ENCODE measurements at places on chromosomes 4 and X.
A peak's percentile ranks its signal among the peaks of the same experiment; 100 is the strongest.

- DNase-seq: no peak
Measured at GRCh38 chr4:128913228-128913627, 103.7 kb downstream of the JADE1 start.

GRCh38 chr4:102451266-102451665 lies 49.9 kb upstream of the NFKB1 start:
- DNase-seq: no peak

DNA sequence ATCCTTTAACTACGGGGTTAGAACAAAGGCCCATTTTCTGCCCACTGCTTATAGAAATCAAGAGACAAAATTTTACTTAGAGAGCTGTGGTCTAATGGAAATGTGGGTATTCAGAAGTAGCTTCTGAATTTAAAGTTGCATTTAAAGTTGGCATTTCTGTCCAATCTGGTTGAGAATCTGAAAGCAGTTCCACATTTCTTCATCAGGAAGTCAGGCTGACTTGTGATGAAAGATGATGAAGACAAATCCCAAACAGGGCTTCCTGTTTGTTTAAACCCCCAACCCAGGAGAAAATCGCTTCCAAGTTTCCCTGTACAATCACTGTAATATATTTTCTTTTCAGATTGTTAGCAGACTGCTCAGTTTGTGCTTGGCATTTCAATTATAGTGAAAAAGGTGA lies 345.3 kb downstream of the SPRY1 start:
- DNase-seq: no peak

DNA sequence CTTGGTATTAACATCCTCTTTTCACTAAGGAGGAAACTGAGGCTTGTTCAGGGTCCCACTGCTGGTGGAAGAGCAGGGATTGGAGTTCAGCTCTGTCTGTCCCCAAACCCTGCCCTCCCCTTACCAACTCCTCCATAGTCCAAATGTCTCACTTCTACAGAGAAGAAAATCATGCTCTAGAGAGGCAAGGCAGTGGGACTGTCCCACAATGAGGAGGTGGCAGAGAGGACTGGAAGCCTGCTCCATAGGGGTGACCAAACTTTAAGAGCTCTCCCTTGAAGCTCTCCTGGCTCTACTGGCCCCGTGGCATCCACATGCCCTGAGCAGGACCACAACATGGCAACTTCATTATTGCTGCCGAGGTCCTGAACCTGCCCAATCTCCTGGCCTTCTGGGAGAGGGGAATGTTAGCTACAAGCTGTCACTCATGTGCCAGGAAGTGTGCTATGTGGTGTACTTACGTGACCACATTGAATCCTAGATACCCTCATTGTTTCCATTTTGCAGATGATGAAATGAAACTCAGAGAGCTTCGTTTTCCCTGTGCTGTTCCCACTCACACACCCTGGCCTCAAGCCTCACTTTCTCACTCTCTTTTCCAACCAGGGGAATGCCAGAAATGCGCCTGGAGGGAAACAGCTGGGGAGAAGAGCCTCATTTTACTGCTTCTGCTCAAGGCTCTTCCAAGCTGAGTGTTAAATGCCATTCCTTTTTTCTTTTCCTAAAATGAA lies 71.5 kb downstream of the ANAPC4 start:
- DNase-seq: no peak

DNA sequence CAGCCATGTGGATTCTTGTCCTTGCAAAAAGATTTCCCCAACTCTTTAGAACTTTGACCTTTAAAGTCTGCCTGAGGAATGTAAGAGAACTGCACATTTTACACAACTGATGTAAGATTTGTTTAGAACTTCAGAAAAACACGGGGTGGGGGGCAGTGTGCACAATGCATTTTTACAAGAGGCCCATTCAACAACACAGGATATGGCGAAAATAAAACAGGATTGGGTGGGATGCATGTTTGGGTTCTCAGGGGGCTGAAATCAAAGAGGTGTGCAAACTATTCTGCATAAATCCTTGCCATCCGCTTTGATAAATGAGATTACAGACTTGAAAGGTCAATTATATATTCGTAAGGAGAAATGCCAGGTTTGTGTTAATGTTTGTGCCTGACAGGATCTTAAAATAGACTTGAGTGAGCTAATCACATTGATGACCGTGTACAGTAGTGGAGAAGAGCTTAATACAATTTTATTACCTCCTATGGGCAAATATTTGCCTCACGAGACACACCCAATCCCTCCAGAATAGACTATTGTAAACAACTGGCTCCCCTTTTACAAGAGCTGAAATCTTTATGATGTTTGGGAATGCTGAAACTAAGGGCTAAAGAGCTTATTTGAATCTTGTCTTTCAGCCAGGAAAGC lies 184.1 kb upstream of the LEF1 start:
- DNase-seq: no peak

DNA sequence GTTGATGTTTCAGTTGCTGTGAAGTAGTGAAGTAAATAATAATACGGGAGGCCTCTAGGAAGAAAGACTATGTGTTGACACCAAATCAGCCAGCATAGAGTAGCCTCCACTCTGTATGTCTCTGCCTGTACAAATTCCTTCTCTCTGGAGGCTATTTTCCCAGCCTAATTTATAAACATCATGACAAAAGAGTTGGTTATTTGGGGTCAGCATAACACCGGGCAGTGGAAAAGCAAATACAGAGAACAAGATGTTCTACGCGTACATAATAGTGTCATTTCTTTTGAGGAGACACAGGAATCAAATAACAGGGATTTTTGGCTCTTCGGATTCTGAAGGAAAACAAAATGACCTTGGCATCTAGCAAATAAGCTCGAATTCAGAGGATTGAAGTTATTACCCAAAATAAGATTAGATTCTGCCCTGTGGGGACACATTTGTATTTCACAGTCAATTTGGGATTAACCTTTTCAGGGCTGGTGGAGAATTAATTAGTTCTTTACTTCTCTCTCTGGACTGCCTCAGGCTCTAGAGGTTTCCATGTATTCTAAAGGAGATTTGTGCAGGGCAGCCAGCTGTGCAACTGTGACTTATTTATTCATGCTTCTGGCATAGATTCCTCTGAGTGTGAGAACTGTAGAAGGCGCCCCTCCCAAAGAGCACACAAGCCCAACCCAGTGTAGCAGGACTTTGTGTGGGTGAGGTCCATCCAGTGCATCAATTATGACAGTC lies 14.1 kb upstream of the SYTL4 start:
- DNase-seq: no peak

DNA sequence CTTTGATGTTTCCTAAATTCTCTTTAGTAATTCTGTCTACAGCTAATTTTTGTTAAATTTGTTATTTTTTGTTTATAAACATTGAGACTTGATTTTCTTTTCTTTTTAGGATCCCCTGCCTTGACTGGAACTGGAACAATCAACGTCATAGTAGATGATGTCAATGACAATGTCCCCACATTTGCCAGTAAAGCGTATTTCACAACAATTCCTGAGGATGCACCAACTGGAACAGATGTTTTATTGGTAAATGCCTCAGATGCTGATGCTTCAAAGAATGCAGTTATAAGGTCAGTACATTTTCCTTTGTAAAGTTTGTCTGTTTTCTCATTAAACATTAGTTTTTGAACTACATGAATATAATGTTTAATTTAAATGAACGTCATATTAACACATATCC lies 119.4 kb downstream of the FAT4 start:
- DNase-seq: no peak

GRCh38 chrX:154002215-154002719 lies 17.4 kb downstream of the IRAK1 start:
- DNase-seq: peak; percentile 49

DNA sequence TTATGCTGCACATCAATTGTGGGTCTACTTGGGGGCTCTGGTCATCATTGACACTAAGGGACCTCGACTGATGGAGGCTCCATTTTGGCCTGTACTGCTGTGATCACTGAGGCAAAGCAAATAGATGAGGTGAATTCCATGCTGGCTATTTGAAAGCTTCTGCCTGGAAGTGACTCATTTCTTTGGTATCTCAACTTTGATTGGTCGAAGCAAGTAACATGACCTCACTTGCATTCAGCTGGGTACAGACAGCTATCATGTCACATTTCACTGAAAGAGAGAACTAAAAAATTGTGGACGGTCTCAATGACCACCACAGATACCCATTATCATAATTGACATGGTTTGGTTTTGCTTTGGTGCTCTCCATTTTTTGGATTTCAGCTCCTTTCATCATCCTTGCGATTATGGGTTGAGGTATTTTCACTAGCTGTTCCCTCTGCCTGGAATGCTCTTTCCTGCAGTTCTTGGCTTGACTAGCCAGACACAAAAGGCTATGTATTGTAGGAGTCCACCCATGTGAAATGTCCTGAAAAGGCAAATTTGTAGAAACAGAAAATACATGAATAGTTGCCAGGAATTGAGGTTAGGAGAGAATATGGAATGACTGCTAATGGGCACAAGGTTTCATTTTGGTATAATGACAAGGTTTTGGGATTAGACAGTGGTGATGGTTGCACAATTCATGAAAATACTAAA lies 369.2 kb upstream of the LCORL start:
- DNase-seq: no peak

DNA sequence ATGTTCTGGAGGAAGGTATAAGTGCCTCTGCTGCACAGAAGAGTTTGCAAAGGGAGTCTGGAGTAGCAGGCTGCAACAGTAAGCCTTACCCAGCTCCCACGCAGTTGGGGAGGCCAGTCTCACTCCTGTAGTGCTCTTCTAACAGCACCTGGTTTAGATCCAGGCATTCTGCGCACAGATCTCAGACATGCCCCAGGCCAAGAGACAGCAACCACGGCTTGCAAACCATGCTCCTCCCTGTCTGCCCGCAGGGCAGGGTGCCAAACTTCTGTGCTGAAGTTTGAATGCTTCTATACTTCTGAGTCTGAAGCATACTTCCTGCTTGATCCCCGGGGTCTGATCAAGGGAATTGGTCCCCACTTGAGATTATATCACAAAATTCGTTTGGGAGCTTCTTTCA lies 106.3 kb downstream of the LINC00632 start:
- DNase-seq: no peak

DNA sequence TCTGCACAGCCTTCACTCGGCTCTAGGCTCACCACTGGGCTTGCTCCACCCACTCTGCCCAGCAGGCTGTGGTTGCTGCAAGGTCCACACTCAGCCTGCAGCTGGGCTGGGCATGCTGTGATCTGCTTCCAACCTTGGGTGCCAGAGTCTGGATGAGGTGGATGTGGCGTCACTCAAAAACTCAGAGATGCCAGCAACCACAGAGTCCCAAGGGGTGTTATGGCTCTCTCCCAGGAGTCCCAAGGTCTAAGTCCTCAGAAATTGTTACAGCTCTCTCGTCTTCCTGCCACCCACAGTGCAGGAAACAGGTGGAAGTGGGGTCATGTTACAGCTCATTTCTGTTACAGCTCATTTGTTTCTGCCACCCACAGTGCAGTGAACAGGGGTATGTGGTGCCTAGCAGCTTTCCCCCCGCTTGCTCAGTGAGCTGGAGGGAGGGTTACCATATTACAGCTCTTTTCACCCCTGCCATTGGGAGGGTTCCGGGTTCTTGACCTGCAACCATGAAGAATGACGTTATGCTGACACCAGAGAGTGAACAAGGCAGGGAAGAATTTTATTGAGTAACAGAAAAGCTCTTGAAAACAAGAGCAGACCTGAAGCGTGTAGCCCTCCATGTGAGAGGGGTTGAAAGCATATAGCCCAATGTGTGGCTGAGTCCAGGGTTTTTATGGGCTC lies 893.9 kb downstream of the PCDH7 start:
- DNase-seq: no peak

GRCh38 chr4:155676430-155676825 lies 9.8 kb downstream of the GUCY1A1 start:
- no peak for DNase-seq

GRCh38 chr4:85084371-85085094 lies 118.0 kb upstream of the WDFY3 start:
- peak; percentile 33 for DNase-seq

DNA sequence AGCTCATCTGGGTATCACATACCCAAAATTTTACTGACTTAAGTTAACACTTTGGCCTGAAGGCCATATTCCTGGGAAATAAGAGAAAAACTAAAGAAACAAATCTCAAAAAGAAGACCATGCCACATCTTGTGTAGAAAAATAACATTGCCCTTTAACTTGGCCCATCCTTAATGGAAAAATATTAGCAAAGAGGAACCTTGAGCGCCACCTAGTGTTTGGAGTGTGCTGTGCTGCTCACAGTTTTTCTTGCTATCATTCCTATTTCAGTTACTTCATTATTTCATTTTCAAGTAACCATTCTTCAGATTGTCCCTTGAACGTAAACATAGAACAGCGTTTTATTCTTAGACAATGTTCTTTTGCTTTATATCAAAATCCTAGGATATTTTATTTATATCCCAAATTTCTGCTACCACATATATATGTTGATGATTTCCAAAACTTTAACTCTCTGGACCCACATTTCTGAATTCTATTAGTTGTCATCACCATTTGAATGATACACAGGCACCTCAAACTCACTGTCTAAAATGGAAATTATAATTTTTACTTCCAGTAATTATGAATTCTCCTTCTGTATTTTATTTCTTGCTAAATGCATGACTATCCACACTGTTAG lies 999.0 kb upstream of the ADGRL3 start:
- DNase-seq: peak; percentile 67

DNA sequence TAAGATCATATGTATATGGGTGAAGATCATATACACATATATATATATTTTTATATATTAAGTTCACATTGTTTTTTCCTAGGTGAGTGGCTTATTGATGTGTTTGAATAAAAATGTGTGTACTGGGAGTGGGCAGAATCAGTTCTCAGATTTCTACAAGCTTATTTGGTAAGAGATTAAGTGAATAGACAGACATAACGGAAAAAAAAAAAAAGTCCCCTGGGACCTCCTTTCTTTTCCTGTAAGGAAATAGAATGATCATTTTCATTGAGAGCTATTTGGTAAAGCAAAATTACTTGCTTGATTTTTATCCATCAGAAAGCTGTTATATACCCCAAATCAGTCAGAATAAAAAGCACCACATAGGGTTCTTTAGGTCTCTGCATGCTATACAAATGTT lies 597.7 kb downstream of the PCDH18 start:
- DNase-seq: no peak

DNA sequence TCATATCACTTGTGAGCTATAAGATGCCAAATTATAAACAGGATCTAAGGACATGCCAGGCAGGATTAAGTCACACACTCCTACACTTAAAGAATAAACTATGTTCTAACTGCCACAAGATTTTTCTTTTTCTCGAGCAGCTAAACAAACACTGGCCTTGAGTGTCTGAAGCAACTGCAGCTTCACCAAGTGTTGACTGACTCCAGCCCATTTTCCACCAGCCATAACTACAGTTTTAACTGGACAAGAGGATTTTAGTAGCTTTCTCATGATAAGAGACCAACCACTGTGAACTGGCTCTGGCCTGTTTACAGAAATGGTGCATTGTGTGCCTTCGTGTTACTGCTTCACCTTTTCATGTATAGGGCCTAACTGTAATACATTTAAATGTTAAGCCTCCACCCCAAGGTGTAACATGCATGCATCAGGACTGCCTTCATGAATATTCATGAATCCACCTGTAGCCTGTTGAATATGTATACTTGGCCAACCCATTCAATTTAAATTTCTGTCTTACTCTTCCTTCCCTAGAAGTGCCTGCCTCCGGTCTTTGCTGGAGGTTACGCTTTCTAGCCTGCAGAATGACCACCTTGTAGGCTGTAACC lies 10.8 kb downstream of the UCP1 start:
- DNase-seq: no peak

Measured in retina (tissue), 1 donor.